ENCODE measurements at places on chromosomes 2 and 18. TPM values are rescaled to one million over a fixed set of nuclear protein-coding genes. Genes with fewer than 3 reads are reported as not detected.

DNA sequence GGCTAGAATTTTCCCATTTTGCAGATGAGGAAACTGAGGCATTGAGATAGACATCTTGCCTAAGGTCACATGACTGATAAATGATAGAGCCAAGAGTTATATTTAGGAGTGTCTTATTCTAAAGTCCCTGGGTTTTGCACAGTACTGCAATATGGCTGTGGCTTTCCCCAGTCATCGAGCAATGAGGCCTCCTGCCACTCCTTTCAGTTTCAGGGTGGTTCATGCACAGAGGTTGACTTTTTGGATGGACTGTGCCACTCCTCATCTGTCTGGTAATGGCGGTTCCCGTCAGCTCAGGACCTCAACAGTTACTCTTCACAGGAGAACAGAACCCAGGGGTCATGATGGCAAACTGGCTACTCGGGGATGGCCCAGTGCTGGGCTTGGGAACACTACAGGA lies 131.1 kb downstream of the ACKR3 start:
- H3K4me3 ChIP-seq, result no peak overlapping the region
- H3K4me1 ChIP-seq, result peaks cover 11% of the 10 kb centered on the region
- H3K27ac ChIP-seq, result no peak overlapping the region
- no peak for DNase-seq
- no peaks in the 10 kb centered on the region for H3K36me3 ChIP-seq
- no peaks in the 10 kb centered on the region for H3K27me3 ChIP-seq

MAIP1 gene
- total RNA-seq, result 22.7 TPM

DNA sequence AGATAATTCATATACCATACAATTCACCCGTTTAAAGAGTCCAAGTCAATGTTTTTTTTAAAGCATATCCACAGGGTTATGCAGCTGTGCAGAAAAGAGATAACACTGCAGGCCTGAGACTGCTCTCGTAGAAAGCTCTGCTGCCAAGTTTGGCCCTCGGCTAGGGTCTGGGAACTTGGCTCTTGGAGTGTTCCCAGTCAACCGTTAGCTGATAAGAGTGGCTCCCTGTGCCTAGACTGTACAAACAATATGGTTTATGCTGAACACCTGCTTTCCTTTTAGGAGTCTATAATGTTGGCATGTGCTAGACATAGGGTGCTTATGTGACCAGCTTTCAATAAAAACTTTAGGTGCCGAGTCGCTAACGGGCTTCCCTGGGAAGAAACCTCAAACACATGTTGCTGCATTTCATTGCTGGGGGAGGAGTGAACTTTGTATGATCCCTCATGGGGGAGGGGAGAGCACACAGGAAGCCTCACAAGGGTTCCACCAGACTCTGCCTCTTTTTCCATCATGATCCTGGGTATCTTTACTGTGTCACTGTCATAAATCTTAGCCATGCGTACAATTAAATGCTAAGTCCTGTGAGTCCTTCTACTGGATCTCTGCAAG lies 34.7 kb downstream of the RFX8 start:
- peak; percentile 49 for DNase-seq
- no peaks in the 10 kb centered on the region for H3K27me3 ChIP-seq
- H3K4me3 ChIP-seq, result no peak overlapping the region
- no peaks in the 10 kb centered on the region for H3K36me3 ChIP-seq
- H3K4me1 ChIP-seq, result peaks cover 27% of the 10 kb centered on the region

EFR3B gene
- total RNA-seq, result 8.7 TPM

Measured in left ventricle myocardium inferior (tissue), 1 donor.